Activated CD4-positive, alpha-beta T cell treated with anti-CD3 and anti-CD28 coated beads, Interleukin-2, amount 50 U/mL, for 48 hours (primary cell): ENCODE measurements at places on chromosomes 5 and 9.

- DNase-seq = no peak
These were observed 199.9 kb downstream of the AGTPBP1 start for GRCh38 chr9:85541876-85542275.

DNA sequence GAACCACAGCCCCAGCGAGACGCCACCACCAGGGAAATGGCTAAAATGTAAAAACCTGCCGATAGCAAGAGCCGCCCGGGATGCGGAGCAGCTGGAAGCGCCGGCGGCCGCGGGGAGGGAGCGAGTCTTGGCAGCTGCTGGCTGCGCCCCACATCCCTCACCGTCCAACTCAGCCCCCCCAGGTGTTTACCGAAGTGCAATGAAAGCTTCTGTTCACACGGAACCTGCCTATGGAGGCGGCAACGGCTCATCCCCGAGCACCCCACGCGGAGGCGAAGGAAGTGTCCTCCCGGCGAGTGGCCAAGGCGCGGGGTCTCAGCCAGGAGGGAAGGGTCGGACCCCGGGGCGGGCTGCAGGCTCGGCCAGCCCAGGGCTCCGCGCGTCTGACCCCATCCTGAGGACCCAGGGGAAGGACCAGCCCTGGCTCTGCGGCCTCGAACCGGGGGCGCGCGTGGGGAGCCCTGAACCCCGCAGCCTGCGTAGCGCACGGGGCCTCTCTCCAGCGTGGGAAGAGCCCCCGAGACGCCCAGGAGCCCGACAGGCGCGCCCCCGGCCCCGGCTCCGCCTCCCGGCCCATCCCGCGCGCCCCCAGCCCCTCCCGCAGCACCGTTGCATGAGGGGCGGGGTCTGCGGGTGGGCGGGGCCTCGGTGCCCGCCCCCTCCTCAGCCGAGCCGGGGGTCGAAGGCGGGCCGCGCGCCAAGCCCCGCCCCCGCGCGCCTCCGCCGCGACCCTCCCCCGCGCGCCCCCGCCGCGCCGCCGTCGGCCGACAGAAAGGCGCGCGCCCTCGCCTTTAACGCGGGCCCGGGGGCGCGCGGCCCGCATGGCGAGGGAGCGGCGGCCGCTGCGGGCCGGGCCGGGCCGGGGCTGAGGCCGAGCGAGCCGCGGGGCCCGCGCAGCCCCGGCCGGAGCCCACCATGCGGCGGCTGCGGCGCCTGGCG, at the start of gene DIPK1B:
Gene DIPK1B, plus strand, starts transcription at position 822 of the 939 bp plus-strand sequence. Its CDS starts 94 bp downstream, at position 916.
- DNase-seq = no peak

- no peak for DNase-seq
These were observed 120.3 kb upstream of the FTMT start for GRCh38 chr5:121731377-121731776.

DNA sequence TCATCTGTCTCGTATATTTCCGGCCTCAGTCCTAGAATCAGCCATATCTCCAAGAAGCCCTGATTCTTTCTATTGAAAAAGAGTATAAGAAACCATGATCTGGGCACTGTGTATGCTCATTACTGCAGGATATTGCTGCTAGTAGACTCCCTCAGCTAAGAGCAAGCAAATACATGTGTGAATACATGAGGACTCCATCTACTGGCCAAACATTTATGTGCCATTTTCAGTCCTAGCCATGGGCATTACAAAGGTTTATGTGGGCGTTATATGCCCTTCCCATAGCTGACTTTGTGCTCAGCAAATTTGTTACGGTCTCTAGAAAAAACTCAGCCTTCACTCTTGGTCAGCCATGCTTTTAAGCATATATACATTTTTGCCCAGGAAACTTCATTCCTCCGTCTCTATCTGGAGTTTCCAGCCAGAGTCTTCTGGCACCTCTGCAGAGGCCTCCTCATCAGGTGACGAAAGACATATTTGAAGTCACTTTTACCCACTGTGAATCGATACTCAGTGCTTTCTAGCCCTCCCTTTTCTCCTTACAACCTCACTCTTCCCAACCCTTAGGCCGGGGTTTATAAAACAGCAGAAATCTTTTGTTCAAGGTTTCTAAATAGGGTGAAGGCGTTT, 1495.6 kb upstream of the CDH6 start:
- DNase-seq = no peak

DNA sequence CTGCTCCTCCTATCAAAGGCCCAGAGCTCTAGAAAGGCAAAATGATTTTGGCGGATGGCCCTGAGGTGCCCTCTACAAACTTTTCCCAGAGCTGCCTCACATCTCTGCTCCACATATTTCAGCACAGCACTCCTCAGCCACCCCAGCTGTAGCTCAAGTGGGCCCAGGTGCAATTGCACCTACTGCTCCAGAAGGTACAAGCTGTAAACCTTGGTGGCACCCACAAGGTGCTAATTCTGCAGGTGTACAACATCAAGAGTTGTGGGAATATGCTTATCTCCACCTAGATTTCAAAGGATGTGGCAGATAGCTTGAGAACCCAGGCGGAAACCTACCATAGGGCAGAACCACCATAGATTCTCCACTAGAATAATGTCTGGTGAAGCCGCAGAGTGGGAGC, 432.2 kb downstream of the TMEM232 start:
- DNase-seq = no peak

DNA sequence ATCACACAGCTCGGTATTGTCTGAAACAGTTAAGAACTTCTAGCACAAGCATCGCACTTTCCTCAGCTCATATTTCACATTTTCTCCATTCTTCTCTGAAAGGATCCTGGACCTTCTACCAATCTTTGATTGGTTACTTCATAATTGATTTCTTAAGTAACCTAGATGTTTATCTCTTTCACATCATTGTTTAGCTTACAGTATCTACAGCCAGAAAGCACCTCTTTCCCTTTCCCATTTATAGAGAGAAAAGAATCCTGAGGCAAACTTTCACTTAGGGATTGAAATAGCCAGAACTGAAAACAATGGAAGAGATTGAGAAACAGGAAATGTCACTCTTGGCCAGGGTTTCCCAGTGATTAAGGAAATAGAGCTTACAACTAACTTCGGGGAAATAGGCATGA, 2.5 kb downstream of the IL33 start:
- no peak for DNase-seq

- no peak for DNase-seq
These were observed 161.6 kb upstream of the TSLP start for GRCh38 chr5:110909950-110910349.

- no peak for DNase-seq
These were observed 606.3 kb downstream of the TLE1 start for GRCh38 chr9:81083067-81083466.

DNA sequence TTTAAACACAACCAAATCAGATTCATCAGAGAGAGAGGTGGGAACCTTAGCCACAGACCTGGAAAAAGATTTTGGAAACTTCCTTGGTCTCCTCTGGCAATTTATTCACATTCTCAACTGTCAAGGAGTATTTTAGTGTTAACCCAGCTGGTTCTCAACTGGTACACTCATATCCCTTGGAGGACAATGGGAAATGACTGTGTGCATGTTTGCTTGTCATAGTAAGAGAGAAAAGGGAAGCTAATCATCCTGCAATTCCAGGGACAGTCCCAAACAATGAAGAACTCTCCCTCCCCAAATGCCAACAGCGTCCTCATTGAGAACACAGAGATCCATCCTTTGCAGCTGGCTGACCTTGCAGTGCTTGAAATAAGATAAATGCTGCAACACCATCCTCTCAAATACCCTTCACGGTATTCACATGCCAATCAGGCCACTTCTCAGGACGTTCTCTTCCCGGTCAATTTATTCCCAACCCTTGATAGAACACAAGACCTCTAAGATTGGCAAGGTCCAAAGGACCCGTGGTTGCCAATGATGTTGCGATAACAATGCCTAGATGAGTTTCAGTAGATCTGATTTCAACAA, 75.5 kb downstream of the EPB41L4B start:
- no peak for DNase-seq

GRCh38 chr9:2299156-2299842, 284.2 kb downstream of the SMARCA2 start:
- no peak for DNase-seq

GRCh38 chr9:114469091-114469853, 36.0 kb downstream of the WHRN start:
- DNase-seq = no peak

- DNase-seq = no peak
These were observed 213.4 kb downstream of the HSPA4 start for GRCh38 chr5:133265257-133265656.

GRCh38 chr5:151751593-151751992, 6.8 kb downstream of the ATOX1 start:
- DNase-seq = no peak

GRCh38 chr9:127693143-127693542, 13.6 kb upstream of the CFAP157 start:
- DNase-seq = no peak

GRCh38 chr5:98144710-98145109, 628.8 kb upstream of the RGMB start:
- no peak for DNase-seq

DNA sequence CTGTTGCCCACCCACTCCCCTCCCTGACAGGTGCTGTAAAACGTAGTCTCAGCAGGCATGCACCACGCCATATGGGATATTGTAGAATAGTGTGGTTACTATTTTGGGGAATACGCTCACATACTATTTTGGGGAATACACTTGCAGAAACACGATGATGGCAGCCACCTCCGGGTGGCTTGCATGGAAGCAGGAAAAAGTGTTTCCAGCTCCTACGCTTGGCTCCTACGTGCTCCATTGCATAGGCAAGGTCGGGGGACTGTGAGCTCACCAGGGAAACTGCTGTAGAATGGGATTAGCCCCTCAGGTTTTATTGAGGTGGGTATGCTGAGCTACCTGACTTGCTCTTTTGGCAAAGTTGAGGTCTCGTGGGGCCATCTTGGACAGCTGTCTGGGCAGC, 160.3 kb upstream of the NFIL3 start:
- no peak for DNase-seq

DNA sequence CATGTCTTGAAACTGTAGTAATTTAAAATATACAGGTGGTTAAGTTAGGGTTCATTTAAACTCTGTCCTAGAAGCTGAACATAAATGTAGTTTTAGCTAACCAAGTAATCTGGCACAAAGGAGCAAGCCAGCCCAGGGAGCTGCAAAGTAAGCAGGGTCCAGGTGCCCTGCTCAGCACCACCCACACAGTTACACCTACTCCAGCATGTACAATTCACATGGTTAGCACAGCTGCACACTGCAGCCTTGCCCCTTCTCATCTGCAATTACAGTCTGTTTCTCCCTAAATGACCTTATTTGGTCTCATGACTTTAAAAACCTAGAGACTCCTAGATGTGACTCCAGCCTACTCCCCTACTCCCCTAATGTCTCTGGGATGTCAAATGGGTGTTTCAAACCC, 128.4 kb downstream of the EPB41L4A start:
- no peak for DNase-seq

GRCh38 chr9:119240546-119240945, 128.7 kb downstream of the BRINP1 start:
- no peak for DNase-seq

DNA sequence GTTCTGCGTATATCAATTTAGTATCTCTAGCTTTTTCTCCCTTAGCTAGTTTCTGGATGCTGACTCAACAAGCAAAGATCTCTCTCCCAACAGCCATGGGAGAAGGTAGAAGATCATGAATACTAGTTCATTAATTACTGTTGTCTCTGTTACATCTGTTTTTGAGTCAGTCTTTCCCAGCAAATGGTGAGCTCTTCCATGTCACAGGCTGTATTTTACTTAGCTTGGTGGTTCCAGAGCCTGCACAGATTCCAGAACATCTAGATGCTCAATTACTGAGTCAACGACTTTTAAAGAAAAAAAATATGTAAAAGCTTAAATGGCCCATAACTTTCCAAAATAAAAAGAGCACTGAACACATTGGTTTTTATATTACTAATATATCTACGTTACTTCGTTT, 307.2 kb downstream of the NSG2 start:
- DNase-seq = no peak

DNA sequence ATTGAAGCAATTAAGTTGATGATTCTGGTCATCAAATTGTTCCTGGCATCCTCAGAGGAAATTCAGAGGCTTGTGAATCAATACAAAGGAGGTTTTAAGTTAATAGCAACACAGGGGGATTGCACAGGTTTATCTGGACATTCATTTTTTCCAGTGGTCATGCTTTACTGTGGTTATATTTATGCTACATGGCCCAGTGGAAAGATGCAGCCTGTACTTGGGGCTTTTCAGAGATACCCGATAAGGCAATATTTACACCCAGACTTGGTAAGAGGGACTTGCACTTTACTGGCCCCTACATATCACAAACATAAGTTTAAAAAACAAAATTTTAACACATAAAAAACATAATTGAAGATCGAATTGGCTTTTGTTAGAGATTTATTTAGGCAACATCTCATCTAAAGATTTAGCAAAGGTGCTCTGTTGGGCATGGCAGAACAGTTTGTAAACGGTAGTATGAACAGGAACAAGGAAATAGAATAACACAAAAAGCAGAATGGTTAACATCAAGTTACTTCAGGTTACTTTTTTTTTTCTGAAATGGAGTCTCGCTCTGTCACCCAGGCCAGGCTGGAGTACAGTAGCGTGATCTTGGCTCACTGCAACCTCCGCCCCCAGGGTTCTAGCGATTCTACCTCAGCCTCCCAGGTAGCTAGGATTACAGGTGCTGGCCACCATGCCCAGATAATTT, 49.7 kb upstream of the GLDC start:
- no peak for DNase-seq

DNA sequence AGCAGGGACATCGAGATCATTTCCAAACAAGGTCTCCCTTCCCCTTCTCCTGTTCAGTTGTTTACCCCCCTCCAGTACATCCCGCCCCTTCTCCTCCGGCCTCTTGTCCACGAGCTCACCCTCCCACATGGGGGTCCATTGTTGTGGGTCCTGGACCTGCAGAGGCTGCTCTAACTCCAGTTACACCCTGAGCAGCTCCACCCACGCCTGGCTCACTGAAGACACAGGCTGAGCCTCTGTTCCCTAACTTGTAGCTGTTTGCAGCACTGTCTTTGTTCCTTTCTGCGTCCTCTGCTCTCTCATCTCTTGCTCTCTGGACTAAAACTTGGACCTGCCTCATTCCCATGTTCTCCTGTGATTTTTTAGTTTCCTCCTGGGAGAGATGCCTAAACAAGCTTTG, 377.5 kb downstream of the MED10 start:
- no peak for DNase-seq

DNA sequence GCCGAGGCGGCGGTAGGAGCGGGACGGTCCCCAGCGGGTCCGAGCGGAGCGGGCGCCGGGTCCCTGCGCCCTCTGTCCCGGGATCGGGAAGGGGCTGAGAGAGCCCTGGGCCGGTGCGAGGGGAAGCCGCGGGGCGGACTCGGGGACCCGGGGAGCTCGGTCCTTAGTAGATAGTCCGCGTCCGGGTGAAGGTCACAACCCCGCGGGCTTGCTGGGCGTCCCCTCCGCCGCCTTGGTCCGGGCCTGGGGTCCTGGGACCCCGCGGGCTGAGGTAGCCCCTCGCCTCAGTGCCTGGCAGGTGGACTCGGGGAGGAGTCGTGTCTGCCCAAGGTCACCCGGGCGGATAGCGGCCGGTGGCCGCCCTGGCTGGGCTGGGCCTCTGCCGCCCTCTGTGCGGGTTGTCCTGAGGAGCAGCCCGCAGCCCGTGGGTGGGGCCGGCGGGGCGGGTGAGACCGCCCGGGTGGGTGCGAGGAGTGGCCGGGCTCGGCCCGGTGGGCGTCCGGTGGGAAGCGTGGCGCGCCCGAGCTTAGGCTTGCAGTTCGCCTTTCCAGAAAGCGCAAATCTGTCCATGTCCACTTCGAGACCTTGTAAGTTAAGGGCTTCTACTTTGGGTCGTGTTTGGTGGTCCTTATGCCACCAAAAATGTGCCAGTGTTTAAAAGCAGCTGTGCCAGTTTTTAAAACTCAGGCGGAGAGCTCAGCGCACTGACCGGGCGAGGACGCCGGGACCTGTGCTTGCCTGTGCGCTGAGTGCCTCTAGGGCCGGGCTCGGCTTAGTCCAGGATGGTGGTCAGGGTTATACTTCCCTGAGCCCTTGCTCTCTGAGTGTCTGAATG, 554 bp downstream of the SDHA start:
- DNase-seq = peak; percentile 16

GRCh38 chr5:124678922-124679519, 67.4 kb downstream of the ZNF608 start:
- DNase-seq = no peak
